SJSA1 (cell line): ENCODE measurements at places on chromosomes 1 and 21. TPM values are rescaled to one million over a fixed set of nuclear protein-coding genes. Genes with fewer than 3 reads are reported as not detected.

SPRR2F gene
- total RNA-seq: not detected in 2 replicates

TBX19 gene
- total RNA-seq: 0.47 and 1.4 TPM in 2 replicates

MFN2 gene
- total RNA-seq: 53.6 and 54.8 TPM in 2 replicates

C1orf21 gene
- 5.9 and 13.3 TPM in 2 replicates for total RNA-seq

MATN1 gene
- total RNA-seq: 0.26 TPM in 1 of 2 replicates, not detected in the other

LRRC39 gene
- 0.13 TPM in 1 of 2 replicates, not detected in the other for total RNA-seq

IL24 gene
- 1.5 and 3.5 TPM in 2 replicates for total RNA-seq

GATAD2B gene
- total RNA-seq: 3.7 and 4.6 TPM in 2 replicates

ATP1A4 gene
- total RNA-seq: not detected in 2 replicates

TLR5 gene
- 1.7 and 2.4 TPM in 2 replicates for total RNA-seq

FMN2 gene
- total RNA-seq: 12.7 and 32.6 TPM in 2 replicates

PLA2G2C gene
- not detected in 2 replicates for total RNA-seq

CELA3B gene
- total RNA-seq: not detected in 2 replicates

SAMD13 gene
- 1.3 TPM in 1 of 2 replicates, not detected in the other for total RNA-seq

CDC20 gene
- 194 and 257 TPM in 2 replicates for total RNA-seq

CD48 gene
- total RNA-seq: not detected in 2 replicates

CPTP gene
- total RNA-seq: 29.4 and 39.2 TPM in 2 replicates

AMY1A gene
- not detected in 2 replicates for total RNA-seq

OR2T1 gene
- not detected in 2 replicates for total RNA-seq

FUCA1 gene
- total RNA-seq: 2.3 and 3.9 TPM in 2 replicates

CTBS gene
- total RNA-seq: 22.2 and 22.9 TPM in 2 replicates

SZT2 gene
- 15.6 and 19.8 TPM in 2 replicates for total RNA-seq

RBP7 gene
- total RNA-seq: 0.38 and 8.1 TPM in 2 replicates

SPRR4 gene
- not detected in 2 replicates for total RNA-seq

ITLN2 gene
- not detected in 2 replicates for total RNA-seq
